Fibroblast of skin of left quadriceps (primary cell): ENCODE measurements at places on chromosomes 4 and X.

DNA sequence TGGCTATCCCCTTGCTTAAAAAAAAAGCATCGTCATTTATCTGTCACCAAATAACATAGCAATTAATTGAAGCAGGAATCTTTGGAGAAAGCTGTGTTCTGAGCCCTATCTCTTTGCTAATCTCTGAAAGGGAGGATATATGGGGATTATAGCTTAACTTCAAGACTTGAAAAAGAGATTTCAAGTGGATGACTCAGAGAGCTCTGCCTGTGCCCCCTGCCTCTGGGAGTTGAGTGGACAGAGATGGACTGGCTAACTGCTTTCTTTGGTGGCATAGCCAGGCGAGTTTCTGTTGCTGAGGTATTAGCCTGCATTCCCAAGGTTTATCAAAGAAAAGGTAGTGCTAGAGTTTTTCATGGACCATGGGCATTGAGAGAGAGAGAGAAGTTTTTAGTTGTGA lies 91.6 kb downstream of the DDIT4L start:
- DNase-seq: no peak

- no peak for DNase-seq
Measured at GRCh38 chr4:149403081-149403480, 412.6 kb downstream of the IQCM start.

GRCh38 chr4:77681792-77682191 lies 76.2 kb downstream of the CXCL13 start:
- no peak for DNase-seq

- DNase-seq: no peak
Measured at GRCh38 chrX:68676335-68676734, 28.9 kb downstream of the STARD8 start.
